Memory B cell (primary cell): ENCODE measurements at places on chromosomes 6 and 20.

DNA sequence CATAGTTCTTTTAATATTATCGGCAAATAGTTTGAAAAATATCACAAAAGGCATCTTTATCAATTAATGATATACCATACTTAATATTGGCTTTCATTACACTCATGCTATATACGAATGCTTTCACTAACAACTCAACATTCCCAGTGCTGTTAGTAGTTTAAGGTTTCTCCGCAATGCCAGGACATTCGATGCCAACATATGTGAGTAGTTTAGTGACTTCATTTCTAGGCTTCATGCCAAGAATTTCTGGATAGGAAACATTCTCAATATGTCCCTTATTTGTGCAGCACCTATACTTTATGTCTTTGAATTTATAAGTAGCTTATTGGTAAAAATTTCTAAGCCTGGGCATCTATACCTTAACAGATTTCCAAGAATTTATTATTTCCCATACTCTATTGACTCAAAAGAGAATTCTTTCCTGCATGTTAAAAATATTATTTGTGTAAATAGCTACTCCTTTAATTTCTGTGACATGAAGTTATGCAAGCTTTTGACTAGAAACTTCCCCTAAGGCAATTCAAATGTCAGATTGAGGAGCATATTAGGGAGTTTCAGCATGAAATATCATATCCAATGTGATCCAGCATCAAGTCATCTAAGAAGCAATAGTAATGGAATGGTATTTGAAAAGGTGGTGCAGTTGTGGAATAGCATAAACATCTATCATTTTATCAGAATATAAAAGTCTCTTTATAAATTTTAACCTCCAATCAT lies 236.0 kb upstream of the STXBP5 start:
- no peaks in the 10 kb centered on the region for H3K36me3 ChIP-seq
- no peak overlapping the region for H3K27ac ChIP-seq
- no peak overlapping the region for H3K4me3 ChIP-seq
- no peaks in the 10 kb centered on the region for H3K4me1 ChIP-seq

GRCh38 chr20:31864521-31865400 lies 5.6 kb downstream of the DUSP15 start:
- DNase-seq: no peak
- H3K27ac ChIP-seq: no peak overlapping the region
- peaks cover 25% of the 10 kb centered on the region for H3K4me1 ChIP-seq
- H3K36me3 ChIP-seq: peaks cover 2% of the 10 kb centered on the region
- H3K27me3 ChIP-seq: peaks cover 24% of the 10 kb centered on the region

GRCh38 chr6:145147981-145148749 lies 587.2 kb downstream of the EPM2A start:
- H3K4me1 ChIP-seq: no peaks in the 10 kb centered on the region
- no peak overlapping the region for H3K27ac ChIP-seq

DNA sequence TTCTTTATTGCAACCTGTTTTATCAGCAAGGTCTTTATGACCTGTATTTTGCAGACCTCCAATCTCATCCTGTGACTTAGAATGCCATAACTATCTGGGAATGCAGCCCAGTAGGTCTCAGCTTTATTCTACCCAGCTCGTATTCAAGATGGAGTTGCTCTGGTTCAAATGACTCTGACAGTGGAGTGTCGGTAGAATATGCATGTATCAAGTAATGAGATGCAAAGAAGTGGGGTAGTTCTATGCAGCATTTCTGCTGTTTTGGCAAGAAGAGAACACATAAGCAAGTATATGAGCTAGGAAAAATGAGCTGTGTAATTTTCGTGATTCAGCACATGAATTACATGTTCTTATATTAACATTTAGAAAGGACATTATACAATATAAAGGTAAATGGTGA lies 185.9 kb downstream of the DOK5 start:
- H3K4me3 ChIP-seq: no peak overlapping the region
- no peaks in the 10 kb centered on the region for H3K36me3 ChIP-seq
- no peak for DNase-seq
- no peaks in the 10 kb centered on the region for H3K27me3 ChIP-seq
- no peak overlapping the region for H3K27ac ChIP-seq

DNA sequence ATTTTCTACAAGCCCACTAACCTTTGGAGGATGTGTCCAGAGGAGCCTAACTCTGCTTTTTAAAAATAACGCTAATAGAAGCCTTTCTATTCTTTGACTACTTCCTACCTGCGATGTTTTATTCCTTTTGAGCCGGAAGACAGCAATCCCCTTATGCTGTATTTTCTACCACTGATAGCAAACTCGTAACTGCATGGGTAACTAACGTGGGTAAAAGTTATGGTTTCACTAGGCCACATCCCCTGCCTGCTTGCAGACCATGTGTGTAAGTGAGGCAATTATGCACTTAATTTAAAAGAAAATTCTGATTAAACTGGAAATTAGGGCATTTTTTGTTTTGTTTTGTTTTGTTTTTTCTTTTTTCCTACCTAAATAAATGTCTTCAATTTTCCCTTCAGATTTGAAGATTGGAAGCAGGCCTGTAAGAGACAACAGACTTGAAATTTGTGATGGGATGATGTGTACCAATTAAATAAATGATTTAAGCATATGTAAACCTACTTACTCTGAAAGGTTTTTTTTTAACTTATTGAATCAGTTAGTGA lies 931 bp downstream of the UFL1 start:
- peaks cover 13% of the 10 kb centered on the region for H3K4me1 ChIP-seq
- H3K27ac ChIP-seq: peak overlapping the region; percentile 99
- H3K36me3 ChIP-seq: peaks cover 7% of the 10 kb centered on the region
- no peak for DNase-seq
- no peaks in the 10 kb centered on the region for H3K27me3 ChIP-seq

DNA sequence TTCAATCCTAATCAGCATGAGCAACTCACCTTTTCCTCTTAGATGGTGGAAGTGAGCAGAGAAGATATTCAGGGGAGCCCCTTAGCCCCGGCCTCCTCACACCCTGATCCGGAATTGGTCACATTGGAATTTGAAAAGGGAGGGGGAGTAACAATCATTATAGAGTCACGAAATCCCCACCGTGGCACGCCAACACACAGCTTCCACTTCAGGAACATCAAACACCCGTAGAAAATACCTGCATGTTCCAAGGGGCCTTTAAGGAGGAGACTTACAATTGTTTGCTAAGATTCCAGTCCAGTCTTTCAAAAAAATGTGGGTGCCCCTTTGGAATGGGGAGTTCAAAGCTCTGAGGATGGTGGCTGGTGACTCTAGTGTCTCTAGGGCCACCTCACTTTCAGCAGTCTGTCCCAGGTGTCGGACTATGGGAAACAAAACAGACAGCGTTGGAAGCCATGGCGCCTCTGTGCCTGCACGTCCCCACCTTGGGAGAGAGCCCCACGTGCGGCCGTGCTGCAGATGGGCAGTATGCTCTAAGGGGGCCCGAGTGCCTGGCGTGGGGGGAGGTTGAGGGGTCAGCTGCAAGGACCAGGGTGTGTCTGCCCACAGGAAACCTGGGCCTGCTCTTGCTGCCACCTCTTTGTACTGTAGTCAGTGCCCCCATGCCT lies 2.4 kb downstream of the CD93 start:
- H3K36me3 ChIP-seq: no peaks in the 10 kb centered on the region
- H3K4me1 ChIP-seq: no peaks in the 10 kb centered on the region
- no peak overlapping the region for H3K4me3 ChIP-seq
- no peak for DNase-seq
- no peak overlapping the region for H3K27ac ChIP-seq
- peaks cover 5% of the 10 kb centered on the region for H3K27me3 ChIP-seq

DNA sequence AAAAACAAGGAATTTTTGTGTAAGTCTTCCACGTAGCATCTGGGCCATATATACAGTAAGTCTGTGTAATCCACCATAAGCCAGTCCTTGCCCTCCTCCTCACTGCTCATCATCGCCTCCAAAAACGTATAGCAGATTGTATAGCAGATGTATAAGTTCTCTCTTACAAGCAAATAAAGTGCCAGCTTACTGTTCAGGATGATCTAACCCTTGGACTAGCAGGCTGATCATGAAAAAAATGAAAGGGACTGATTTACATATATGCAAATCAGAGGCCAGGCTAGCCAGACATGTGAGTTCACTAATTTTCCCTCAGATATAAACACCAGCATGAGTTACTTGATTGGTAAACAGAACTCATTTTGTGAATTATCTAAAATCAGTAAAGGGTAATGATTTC lies 171.5 kb downstream of the LY86 start:
- H3K27me3 ChIP-seq: peaks cover 3% of the 10 kb centered on the region
- no peak overlapping the region for H3K4me3 ChIP-seq
- DNase-seq: no peak
- H3K27ac ChIP-seq: peak overlapping the region; percentile 25
- H3K4me1 ChIP-seq: peaks cover 5% of the 10 kb centered on the region

DNA sequence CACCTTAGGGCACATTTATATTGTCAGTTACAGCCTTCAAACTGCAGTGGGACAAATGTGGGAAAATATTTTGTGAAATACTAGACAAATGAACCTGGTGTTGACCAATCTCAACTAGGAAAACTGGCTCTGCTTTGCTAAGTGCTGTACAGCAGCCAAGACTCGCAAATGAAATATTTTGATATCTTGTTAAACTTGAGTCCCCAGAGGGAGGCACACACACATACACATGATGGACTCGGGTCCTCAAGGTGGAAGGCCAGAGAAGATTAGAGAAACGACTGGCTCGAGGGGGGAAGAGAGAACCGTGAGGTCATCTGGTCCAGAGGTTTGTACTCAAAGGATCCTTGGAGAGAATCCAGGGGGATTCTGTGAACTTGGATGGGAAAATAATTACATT lies 67.3 kb upstream of the JAG1 start:
- no peak for DNase-seq
- H3K36me3 ChIP-seq: no peaks in the 10 kb centered on the region
- H3K27ac ChIP-seq: no peak overlapping the region
- no peak overlapping the region for H3K4me3 ChIP-seq
